ENCODE measurements at places on chromosomes 12 and 14.

DNA sequence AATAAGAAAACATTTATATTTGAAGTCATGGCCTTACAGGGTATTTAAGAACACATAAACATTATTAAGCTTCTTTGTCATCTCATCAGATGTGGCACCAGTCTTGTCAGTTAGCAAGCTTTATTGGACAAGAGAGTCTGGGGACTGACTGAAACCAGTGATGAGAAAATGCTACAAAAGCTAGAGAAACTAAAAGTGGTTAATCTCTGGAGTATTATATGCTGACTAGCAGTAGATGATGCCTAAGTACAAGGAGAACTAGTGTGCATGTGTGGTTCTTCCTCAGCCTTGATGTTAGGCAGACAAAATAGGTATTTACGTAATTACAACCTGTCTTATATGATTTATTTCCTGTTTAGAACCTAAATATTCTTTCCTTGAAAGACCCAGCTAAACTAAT lies 176.5 kb downstream of the CPNE8 start:
- no peaks in the 10 kb centered on the region for H3K4me1 ChIP-seq
- no peak overlapping the region for H3K4me3 ChIP-seq
- no peaks in the 10 kb centered on the region for H3K27me3 ChIP-seq
- no peak for DNase-seq
- H3K36me3 ChIP-seq: no peaks in the 10 kb centered on the region
- H3K27ac ChIP-seq: no peak overlapping the region

- H3K27me3 ChIP-seq: no peaks in the 10 kb centered on the region
- no peak for DNase-seq
- peaks cover 10% of the 10 kb centered on the region for H3K36me3 ChIP-seq
- no peak overlapping the region for H3K27ac ChIP-seq
Measured at GRCh38 chr12:49552014-49552413, 13.2 kb downstream of the KCNH3 start.

GRCh38 chr12:113422886-113423669 lies 898 bp downstream of the SDSL start:
- no peaks in the 10 kb centered on the region for H3K36me3 ChIP-seq
- H3K4me1 ChIP-seq: peaks cover 8% of the 10 kb centered on the region
- no peak for DNase-seq
- no peak overlapping the region for H3K27ac ChIP-seq

GRCh38 chr14:92751819-92752218 lies 3.4 kb upstream of the LGMN start:
- no peaks in the 10 kb centered on the region for H3K36me3 ChIP-seq
- H3K27me3 ChIP-seq: peaks cover 34% of the 10 kb centered on the region
- H3K4me3 ChIP-seq: no peak overlapping the region

GRCh38 chr14:84253326-84253725 lies 1276.6 kb upstream of the FLRT2 start:
- no peaks in the 10 kb centered on the region for H3K4me1 ChIP-seq
- no peak overlapping the region for H3K4me3 ChIP-seq
- no peak overlapping the region for H3K27ac ChIP-seq
- no peak for DNase-seq
- no peaks in the 10 kb centered on the region for H3K36me3 ChIP-seq
- no peaks in the 10 kb centered on the region for H3K27me3 ChIP-seq

DNA sequence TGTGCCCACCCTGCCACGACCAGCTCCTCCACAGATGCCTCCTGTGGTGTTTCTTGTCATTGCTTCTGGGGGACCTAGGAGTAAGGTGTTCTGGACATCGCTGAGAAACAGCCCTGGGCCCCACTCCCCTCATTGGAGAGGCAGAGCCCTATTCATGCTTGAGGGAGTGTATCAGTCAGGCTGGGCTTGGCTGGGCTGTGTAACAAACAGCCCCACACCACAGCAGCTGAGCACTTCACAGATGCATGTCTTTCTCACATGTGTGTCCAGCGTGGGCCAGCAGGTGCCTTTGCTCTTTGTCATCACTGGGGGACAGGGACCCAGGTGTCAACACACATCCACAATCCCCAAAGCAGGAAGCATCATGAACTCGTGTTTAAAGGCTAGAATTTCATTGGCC lies 65.1 kb upstream of the FBRSL1 start:
- H3K27me3 ChIP-seq: no peaks in the 10 kb centered on the region
- no peak overlapping the region for H3K27ac ChIP-seq
- no peaks in the 10 kb centered on the region for H3K36me3 ChIP-seq
- peaks cover 13% of the 10 kb centered on the region for H3K4me1 ChIP-seq

GRCh38 chr12:13176256-13176655 lies 20.3 kb upstream of the EMP1 start:
- H3K4me3 ChIP-seq: no peak overlapping the region
- H3K27me3 ChIP-seq: peaks cover 8% of the 10 kb centered on the region
- H3K4me1 ChIP-seq: peaks cover 32% of the 10 kb centered on the region
- no peak overlapping the region for H3K27ac ChIP-seq
- H3K36me3 ChIP-seq: no peaks in the 10 kb centered on the region
- DNase-seq: no peak

- H3K27ac ChIP-seq: no peak overlapping the region
- no peak overlapping the region for H3K4me3 ChIP-seq
- no peaks in the 10 kb centered on the region for H3K4me1 ChIP-seq
- DNase-seq: no peak
Measured at GRCh38 chr14:104359301-104359968, 220.1 kb upstream of the C14orf180 start.

- no peak overlapping the region for H3K4me3 ChIP-seq
- H3K36me3 ChIP-seq: no peaks in the 10 kb centered on the region
- DNase-seq: no peak
- H3K4me1 ChIP-seq: no peaks in the 10 kb centered on the region
Measured at GRCh38 chr12:52808573-52809160, 5.2 kb downstream of the KRT4 start.

DNA sequence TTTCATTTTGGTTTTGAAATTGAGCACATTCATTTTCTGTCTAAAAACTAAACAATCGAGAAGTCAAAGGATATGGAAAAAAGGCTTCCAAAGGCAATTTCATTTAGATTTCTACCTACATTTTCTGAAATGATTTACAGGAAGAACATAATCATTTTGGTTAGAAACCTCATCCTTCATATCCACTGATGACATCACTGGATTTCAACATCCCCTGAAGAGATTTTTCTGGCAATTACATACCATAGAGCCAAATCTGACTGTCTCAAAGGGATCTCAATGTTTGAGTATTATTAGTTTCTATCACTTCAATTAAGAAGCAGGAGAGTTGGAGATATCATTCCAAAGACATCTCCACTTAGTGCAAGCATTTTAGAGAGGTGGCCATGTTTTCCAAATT lies 137.8 kb downstream of the TTC7B start:
- no peak for DNase-seq
- peak overlapping the region; percentile 97 for H3K27ac ChIP-seq
- H3K4me1 ChIP-seq: peaks cover 39% of the 10 kb centered on the region
- no peaks in the 10 kb centered on the region for H3K36me3 ChIP-seq
- no peak overlapping the region for H3K4me3 ChIP-seq

- DNase-seq: peak; percentile 51
- H3K4me1 ChIP-seq: peaks cover 13% of the 10 kb centered on the region
- H3K27ac ChIP-seq: no peak overlapping the region
- no peaks in the 10 kb centered on the region for H3K36me3 ChIP-seq
- H3K4me3 ChIP-seq: peak overlapping the region; percentile 21
Measured at GRCh38 chr12:131830335-131830913, 2.2 kb downstream of the MMP17 start.

GRCh38 chr12:499837-500458 lies 40.2 kb downstream of the B4GALNT3 start:
- H3K27me3 ChIP-seq: peaks cover 3% of the 10 kb centered on the region
- no peak overlapping the region for H3K4me3 ChIP-seq

- no peaks in the 10 kb centered on the region for H3K4me1 ChIP-seq
- no peak overlapping the region for H3K27ac ChIP-seq
- no peak for DNase-seq
- H3K36me3 ChIP-seq: peaks cover 2% of the 10 kb centered on the region
- no peak overlapping the region for H3K4me3 ChIP-seq
Measured at GRCh38 chr14:77276295-77276935, 5.4 kb upstream of the NGB start.

DNA sequence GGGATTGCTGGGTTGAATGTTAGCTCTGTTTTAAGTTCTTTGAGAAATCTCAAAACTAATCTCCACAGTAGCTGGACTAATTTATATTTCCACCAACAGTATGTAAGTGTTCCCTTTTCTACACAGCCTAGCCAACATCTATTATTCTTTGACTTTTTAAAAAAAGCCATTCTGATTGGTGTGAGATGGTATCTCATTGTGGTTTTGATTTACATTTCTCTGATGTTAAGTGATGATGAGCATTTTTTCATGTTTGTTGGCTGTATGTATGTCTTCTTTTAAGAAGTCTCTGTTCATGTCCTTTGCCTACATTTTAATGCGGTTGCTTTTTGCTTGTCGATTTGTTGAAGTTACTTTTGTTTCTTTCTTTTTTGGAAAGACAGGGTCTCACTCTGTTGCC lies 301.1 kb upstream of the OR4E1 start:
- H3K4me1 ChIP-seq: peaks cover 28% of the 10 kb centered on the region
- no peaks in the 10 kb centered on the region for H3K27me3 ChIP-seq
- no peak for DNase-seq

DNA sequence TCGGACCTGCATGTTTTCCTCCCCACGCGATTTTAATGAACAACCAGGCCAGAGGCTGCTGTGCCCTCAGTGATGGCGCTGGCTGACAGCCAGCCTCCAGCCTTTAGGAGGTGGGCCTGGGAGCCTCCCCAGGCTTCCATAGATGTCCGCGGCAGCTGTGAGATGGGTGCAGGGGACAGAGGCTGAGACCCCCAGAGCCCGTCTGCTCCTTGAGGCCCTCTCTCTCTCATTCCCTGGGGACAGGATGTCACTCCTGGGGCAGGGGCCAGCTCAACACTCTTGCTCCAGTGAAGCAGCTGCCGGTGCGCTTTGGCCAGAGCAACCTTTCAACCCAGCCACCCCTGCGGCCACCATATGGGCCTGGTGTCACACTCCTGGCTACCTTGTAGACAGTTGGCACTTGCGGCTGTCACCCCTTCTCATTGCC lies 24.8 kb downstream of the MVK start:
- peaks cover 24% of the 10 kb centered on the region for H3K4me1 ChIP-seq
- no peak overlapping the region for H3K4me3 ChIP-seq
- peaks cover 5% of the 10 kb centered on the region for H3K36me3 ChIP-seq
- H3K27me3 ChIP-seq: no peaks in the 10 kb centered on the region

DNA sequence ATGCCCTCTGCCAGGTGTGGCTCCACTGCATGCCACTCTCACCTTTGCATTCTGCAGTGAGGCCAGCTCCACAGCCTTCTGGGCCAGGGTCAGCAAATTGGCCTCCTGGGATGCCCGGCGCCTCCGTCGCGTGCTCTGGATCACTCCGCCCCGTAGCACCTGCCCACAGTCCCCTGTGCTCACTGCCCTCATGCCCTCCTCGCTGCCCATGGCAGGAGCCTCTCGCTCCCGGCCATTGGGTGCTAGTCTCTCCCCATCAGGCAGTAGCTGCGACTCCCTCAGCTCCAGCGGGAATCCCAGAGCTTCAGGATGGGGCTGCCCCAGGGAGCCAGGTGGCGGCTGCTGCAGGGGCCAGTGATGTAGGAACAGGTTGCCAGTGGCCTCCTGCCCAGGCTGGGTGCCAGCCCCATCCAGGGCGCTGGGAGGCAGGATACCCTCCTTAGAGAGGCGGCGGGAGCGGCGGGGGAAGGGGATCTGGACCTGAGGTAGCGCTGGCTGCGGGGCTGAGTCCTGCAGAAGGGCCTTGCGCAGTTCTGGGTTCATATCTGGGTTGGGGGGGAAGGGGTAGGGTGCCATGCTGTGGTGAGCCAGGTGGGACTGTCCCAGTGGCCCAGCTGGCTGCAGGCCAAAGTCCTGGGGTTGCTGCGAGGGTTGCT lies 24.5 kb upstream of the PNMA1 start:
- H3K27me3 ChIP-seq: no peaks in the 10 kb centered on the region
- H3K36me3 ChIP-seq: peaks cover 34% of the 10 kb centered on the region
- DNase-seq: no peak
- no peak overlapping the region for H3K4me3 ChIP-seq
- no peak overlapping the region for H3K27ac ChIP-seq

DNA sequence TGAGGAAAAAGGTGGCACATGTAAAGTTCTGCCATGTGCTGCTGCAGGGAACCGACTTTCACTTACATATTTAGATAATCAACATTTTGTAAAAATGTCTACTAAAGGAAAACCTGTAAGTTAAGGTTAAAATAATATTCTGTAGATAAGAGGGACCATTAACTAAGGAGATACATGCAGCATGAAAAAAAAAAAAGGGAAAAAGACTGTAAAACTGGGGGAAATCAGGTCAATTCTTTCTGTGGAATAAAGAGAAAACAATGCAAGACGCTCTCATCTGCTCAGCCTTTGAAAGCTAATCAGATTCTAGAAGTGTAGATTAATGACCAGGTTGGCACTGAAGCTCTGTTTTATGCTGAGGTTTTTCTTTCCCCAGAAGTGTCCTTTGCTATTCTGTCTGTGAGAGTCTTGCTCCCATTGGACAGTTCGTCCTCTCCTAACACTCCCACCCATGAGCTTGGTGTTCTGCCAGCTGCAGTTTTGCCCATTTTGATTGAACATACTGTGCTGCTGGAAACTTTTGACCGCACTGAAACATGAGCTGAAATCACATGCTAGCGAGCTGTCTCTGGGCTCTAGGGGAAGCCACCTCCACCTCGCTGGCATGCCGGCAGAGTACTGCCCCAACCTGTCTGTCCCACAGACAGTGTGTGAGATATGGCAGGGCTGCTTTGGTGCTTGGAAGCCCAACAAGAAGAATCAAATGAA lies 39.7 kb downstream of the PPTC7 start:
- H3K27me3 ChIP-seq: no peaks in the 10 kb centered on the region
- H3K4me3 ChIP-seq: no peak overlapping the region
- peaks cover 45% of the 10 kb centered on the region for H3K36me3 ChIP-seq
- DNase-seq: no peak
- H3K27ac ChIP-seq: peak overlapping the region; percentile 67

- peaks cover 39% of the 10 kb centered on the region for H3K4me1 ChIP-seq
- peak overlapping the region; percentile 97 for H3K27ac ChIP-seq
- H3K4me3 ChIP-seq: peak overlapping the region; percentile 94
Measured at GRCh38 chr12:14962797-14963196, 1.4 kb upstream of the ARHGDIB start.

DNA sequence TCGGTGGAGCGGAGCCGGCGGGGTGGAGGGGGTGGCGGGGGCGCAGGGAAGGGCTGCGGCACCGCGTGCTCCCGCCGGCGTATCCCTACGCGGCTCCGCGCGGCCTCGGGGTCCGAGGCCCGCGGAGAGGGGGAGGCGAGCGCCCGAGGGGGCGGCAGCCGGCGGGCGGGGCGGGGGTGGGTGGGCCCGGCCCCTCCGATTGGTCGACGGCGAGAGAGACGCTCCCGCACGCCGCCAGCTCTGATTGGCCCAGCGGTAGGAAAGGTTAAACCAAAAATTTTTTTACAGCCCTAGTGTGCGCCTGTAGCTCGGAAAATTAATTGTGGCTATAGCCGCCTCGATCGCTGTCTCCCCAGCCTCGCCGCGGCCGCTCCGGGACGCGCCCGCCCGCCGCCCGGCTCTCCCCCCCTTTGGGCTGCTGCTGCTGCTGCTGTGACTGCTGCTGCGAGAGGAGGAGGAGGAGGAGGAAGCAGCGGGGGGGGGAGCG lies at the start of gene FOXG1:
Gene FOXG1, plus strand, starts transcription at position 319 of the 487 bp plus-strand sequence. CDS start 493 bp downstream, outside the sequence.
- H3K36me3 ChIP-seq: peaks cover 12% of the 10 kb centered on the region
- peaks cover 7% of the 10 kb centered on the region for H3K4me1 ChIP-seq
- peaks cover 54% of the 10 kb centered on the region for H3K27me3 ChIP-seq
- peak within 1 kb of the TSS; percentile 49 for H3K4me3 ChIP-seq
- no peak for DNase-seq
